ENCODE measurements at places on chromosomes 1 and 21.

- peak; percentile 5 for DNase-seq
Measured at GRCh38 chr1:80217377-80217986, 1211.0 kb upstream of the ADGRL4 start.

GRCh38 chr1:212669102-212669501, 30.5 kb downstream of the BATF3 start:
- DNase-seq, result no peak

DNA sequence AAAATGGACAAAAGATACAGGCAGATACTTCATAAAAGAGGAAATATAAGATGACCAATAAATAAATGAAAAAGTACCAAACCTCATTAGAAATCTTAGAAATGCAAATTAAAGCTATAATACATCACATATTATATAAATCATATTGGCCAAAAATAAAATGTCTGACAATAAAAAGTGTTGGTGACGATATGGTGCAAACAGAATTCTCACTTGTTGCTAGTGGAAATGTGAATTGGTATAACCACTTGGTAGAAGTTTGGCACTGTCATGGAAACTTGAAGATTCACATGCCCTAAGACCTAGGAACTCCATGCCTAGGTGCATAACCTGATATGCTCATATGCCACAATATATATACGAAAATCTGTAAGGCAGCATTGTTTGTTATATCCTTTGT, 4.4 kb upstream of the TLR5 start:
- no peak for DNase-seq

DNA sequence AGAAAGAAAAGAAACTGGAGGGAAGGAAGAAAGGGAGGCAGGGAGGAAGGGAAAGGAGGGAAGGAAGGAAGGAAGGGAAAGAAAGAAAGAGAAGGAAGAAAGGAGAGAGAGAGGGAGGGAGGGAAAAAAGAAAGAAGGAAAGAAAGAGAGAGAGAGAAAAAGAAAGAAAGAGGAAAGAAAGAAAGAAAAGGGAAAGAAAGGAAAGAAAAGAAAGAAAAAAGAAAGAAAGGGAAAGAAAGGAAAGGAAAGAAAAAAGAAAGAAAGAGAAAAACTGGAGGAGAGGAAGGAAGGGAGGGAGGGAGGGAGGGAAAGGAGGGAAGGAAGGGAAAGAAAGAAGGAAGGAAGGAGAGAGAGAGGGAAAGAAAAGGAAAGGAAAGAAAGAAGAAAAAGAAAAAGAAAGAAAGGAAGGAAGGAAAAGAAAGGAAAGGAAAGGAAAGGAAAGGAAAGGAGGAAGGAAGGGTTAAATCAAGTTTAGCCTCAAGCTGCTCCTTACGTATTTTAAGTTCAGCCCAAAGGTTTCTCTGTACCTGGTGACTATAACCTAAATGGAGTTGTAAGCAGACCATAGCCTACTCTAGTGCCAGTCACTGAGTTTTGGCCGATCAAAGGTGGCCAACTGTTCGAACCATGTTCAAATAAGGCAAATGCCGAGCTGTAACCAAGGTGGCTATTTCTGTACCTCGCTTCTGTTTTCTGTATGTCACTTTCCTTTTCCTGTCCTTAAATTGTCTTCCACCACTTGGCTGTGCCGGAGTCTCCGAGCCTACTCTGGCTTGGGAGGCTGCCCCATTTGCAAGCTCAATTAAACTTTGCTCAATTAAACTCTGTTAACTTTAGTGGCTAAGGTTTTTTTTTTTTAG, 37.8 kb upstream of the TMPRSS2 start:
- no peak for DNase-seq
